ENCODE measurements at places on chromosomes 3 and 15. TPM values are rescaled to one million over a fixed set of nuclear protein-coding genes. Genes with fewer than 3 reads are reported as not detected.
A peak's percentile ranks its signal among the peaks of the same experiment; 100 is the strongest.

The LCMT2 gene
- polyA plus RNA-seq: 8.1 TPM

GRCh38 chr3:49869525-49870126, at the start of gene CAMKV:
Gene CAMKV (minus strand): TSS chr3:49869906. CDS start chr3:49862388, 7,518 bp downstream.
- no peak within 1 kb of the TSS for H3K27ac ChIP-seq
- peaks cover 45% of the 10 kb centered on the region for H3K4me1 ChIP-seq
- no peaks in the 10 kb centered on the region for H3K36me3 ChIP-seq

GRCh38 chr3:132444383-132444782, 27.1 kb downstream of the DNAJC13 start:
- H3K36me3 ChIP-seq: peaks cover 21% of the 10 kb centered on the region
- H3K27me3 ChIP-seq: no peaks in the 10 kb centered on the region
- H3K4me3 ChIP-seq: no peak overlapping the region
- no peak overlapping the region for H3K27ac ChIP-seq
- H3K4me1 ChIP-seq: no peaks in the 10 kb centered on the region
- DNase-seq: no peak

- no peak for DNase-seq
- peaks cover 4% of the 10 kb centered on the region for H3K36me3 ChIP-seq
- peak overlapping the region; percentile 93 for H3K4me3 ChIP-seq
- H3K4me1 ChIP-seq: peaks cover 32% of the 10 kb centered on the region
- H3K27ac ChIP-seq: peak overlapping the region; percentile 54
Measured at GRCh38 chr15:64703632-64703959, 71.8 kb downstream of the RBPMS2 start.

DNA sequence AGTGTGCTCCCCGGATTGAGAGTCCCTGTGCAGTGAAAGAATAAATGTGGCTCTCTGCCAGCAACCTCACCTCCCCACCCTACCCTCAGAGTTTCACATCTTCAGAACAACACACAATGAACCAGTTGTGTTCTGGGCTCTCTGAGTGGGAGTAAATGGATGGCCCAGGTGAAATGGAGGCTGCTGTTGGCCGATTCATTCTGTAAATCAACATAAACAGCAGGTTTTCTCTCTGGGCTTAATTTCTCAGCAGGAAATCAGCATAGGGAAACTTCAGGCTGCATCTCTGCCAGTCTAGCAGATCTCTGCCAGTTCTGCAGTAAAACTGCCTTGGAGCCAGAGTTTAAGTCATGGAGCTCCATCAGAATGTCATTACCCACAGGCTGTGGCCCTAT, 54.6 kb upstream of the FURIN start:
- H3K4me1 ChIP-seq: peaks cover 4% of the 10 kb centered on the region
- H3K36me3 ChIP-seq: peaks cover 3% of the 10 kb centered on the region
- H3K4me3 ChIP-seq: no peak overlapping the region
- no peak for DNase-seq
- no peak overlapping the region for H3K27ac ChIP-seq

DNA sequence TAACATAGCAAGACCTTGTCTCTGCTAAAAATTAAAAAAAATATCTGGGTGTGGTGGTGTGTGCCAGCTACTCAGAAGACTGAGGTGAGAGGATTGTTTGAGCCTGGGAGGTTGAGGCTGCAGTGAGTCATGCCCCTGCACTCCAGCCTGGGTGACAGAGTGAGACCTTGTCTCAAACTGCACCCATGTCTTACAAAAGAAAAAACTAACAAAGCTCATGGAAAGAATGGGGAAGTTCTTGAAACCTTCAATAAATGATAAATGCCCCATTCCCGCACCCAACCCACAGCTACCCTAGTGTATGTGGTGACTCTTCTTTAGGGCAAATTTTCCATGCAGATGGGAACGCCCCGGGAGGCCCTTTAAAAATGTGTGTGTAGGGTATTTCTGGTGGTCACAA, 28.3 kb downstream of the RPLP1 start:
- H3K4me3 ChIP-seq: no peak overlapping the region
- no peak for DNase-seq
- H3K4me1 ChIP-seq: no peaks in the 10 kb centered on the region
- peaks cover 10% of the 10 kb centered on the region for H3K27me3 ChIP-seq
- no peak overlapping the region for H3K27ac ChIP-seq

All from large intestine (tissue), 12 donors.